ENCODE measurements at places on chromosomes 5 and 9. TPM values are rescaled to one million over a fixed set of nuclear protein-coding genes. Genes with fewer than 3 reads are reported as not detected.

GRCh38 chr9:14584571-14584970 lies 108.7 kb downstream of the ZDHHC21 start:
- no peak overlapping the region for H3K4me3 ChIP-seq
- no peak for DNase-seq
- H3K27ac ChIP-seq = no peak overlapping the region
- H3K27me3 ChIP-seq = no peaks in the 10 kb centered on the region

GRCh38 chr9:93941493-93941892 lies 13.7 kb downstream of the BARX1 start:
- H3K27ac ChIP-seq = no peak overlapping the region
- H3K27me3 ChIP-seq = peaks cover 9% of the 10 kb centered on the region
- H3K36me3 ChIP-seq = no peaks in the 10 kb centered on the region

DNA sequence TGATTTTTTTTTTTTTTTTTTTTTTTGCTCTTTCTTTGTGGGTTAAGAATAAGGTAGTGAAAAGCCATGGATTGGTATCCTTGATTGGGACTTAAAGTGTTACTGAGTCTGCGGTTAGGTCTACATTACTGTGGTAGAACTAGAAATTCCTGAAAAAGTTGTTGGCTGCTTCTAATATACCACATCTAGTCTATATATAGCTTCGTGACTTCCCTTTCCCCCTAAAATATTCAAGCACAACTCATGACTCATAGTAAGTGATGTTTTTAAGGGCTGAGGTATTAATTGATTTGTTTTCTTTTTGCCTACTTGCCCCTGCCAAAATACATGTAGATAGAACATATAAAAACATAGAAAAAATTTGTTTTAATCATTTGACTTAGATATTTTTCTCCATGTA lies 247.6 kb downstream of the TMEM232 start:
- no peak overlapping the region for H3K27ac ChIP-seq
- no peak overlapping the region for H3K4me3 ChIP-seq
- H3K36me3 ChIP-seq = no peaks in the 10 kb centered on the region

DNA sequence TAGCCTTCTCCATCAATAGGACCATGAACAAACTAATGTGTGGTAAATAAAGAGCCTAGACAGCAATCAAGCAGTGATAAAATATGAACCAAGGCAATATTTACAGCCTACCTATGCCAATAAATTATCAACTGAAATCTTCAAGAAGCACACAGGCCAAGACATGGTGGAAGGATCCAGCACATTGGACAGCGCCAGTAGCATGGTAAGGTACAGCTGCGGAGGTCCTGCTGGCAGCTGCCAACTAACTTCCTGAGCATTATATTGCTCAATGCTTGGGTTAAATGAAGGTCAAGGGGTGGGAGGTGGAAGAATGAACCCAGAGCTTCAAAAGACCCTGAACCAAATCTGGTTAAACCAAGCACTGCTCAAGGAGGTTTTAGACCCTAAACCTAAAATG lies 16.5 kb upstream of the SPDL1 start:
- no peaks in the 10 kb centered on the region for H3K4me1 ChIP-seq
- no peaks in the 10 kb centered on the region for H3K36me3 ChIP-seq
- no peak overlapping the region for H3K27ac ChIP-seq
- no peak for DNase-seq
- H3K27me3 ChIP-seq = no peaks in the 10 kb centered on the region

- no peak overlapping the region for H3K4me3 ChIP-seq
- H3K27ac ChIP-seq = no peak overlapping the region
- no peak for DNase-seq
- no peaks in the 10 kb centered on the region for H3K4me1 ChIP-seq
These were observed 206.3 kb downstream of the BNC2 start for GRCh38 chr9:16664211-16664610.

DNA sequence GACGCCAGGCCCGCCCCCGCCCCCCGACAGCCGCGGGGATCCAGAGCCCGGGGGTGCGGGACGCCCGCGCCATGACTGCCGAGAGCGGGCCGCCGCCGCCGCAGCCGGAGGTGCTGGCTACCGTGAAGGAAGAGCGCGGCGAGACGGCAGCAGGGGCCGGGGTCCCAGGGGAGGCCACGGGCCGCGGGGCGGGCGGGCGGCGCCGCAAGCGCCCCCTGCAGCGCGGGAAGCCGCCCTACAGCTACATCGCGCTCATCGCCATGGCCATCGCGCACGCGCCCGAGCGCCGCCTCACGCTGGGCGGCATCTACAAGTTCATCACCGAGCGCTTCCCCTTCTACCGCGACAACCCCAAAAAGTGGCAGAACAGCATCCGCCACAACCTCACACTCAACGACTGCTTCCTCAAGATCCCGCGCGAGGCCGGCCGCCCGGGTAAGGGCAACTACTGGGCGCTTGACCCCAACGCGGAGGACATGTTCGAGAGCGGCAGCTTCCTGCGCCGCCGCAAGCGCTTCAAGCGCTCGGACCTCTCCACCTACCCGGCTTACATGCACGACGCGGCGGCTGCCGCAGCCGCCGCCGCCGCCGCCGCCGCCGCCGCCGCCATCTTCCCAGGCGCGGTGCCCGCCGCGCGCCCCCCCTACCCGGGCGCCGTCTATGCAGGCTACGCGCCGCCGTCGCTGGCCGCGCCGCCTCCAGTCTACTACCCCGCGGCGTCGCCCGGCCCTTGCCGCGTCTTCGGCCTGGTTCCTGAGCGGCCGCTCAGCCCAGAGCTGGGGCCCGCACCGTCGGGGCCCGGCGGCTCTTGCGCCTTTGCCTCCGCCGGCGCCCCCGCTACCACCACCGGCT lies 1.0 kb downstream of the FOXE1 start:
- H3K4me3 ChIP-seq = peak overlapping the region; percentile 44
- peaks cover 39% of the 10 kb centered on the region for H3K27me3 ChIP-seq
- DNase-seq = no peak
- no peak overlapping the region for H3K27ac ChIP-seq
- H3K36me3 ChIP-seq = no peaks in the 10 kb centered on the region
- no peaks in the 10 kb centered on the region for H3K4me1 ChIP-seq

GRCh38 chr5:15500325-15501001 lies 483 bp downstream of the FBXL7 start:
- peak overlapping the region; percentile 93 for H3K27ac ChIP-seq
- peak overlapping the region; percentile 81 for H3K4me3 ChIP-seq
- H3K4me1 ChIP-seq = peaks cover 23% of the 10 kb centered on the region
- DNase-seq = peak; percentile 85
- H3K36me3 ChIP-seq = no peaks in the 10 kb centered on the region
- H3K27me3 ChIP-seq = no peaks in the 10 kb centered on the region

DNA sequence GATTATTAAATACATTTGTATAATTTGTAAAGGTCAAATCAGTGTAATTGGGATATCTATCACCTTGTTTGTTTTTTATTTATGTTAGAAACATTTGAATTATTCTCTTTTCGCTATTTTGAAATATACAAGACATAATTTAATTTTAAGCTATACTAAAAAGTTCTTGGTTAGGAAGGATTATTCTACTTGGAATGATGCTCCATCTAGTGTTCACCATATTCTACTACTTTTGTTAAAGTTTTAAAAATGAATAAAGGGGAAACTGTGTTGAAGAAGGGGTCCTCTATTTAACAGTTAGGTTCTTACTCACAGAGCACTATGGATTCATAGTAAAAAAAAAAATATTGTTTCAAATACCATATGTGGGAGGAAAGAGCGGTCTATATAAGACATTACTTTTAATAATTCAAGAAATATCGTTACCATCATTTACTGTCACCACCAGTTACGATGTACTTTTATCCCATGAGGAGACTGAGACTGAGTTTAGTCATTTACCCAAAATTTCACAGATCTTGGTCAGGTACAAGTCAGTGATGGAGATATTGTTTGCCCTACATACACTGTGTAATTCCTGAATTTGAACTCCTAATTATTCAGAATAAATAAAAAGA lies 6.3 kb upstream of the STOM start:
- H3K27ac ChIP-seq = no peak overlapping the region
- H3K36me3 ChIP-seq = no peaks in the 10 kb centered on the region
- H3K4me3 ChIP-seq = no peak overlapping the region
- H3K27me3 ChIP-seq = no peaks in the 10 kb centered on the region

DNA sequence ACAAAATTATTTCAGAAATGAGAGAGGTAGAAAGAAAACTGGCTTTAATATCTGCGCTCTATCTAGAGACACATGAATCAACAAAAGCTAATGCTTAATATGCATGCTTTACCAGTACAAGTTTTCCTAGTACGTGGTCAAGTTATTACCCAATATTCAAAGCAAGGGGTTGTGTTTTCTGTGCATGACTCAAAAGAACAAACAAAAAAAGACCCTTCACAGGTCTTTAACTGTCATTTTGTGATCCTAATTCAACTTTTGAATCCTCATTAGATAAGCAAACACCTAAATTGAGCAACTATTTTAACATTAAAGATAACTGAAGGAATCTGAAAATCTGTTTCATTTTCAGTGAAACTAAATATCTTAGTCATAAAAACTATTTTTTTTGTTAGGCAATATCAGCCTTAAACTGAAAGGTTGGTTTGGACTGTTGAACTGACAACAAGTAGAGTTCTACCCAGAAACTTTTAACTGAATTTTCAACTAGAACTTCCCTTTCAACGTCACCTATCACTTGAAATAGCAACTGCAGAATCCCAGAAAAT lies 12.5 kb downstream of the ST8SIA4 start:
- peak overlapping the region; percentile 3 for H3K4me3 ChIP-seq
- no peaks in the 10 kb centered on the region for H3K36me3 ChIP-seq
- no peak for DNase-seq
- peak overlapping the region; percentile 43 for H3K27ac ChIP-seq
- no peaks in the 10 kb centered on the region for H3K27me3 ChIP-seq
- H3K4me1 ChIP-seq = no peaks in the 10 kb centered on the region

DNA sequence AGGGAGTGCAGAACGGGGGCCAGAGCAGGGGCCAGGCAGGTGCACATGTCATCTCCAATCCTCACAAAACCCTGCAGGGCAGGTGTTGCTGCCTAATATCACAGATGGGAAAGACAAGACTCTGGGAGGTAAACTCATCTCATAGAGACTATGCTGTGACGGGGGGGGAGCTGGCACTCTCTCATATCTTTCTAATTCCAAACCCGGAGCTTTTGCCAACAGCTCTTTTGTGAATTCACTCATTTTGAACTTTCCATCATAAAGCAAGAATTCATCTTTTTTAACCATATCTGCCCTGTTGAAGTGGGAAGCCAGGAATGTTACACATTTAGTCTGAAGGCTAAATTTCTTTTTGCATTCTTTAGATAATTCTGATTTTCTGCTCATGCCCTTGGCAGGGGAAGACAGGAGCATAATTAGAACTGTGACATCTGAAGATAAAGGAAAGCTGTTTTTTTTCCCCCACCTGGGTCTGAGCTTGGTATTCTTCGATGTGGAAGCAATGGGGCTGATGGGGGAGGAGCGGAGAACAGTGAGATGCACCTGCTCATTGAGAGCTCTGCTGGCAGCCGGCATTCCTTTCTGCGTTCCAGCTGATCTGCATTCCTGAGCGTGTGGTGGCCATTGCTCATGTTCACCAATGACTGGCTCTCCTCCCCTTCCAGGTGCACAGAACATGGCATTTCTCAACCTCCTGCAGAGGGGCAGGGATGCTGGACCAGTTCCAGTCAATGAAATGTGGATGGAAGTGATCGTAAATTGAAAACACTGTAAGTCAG lies 159.2 kb downstream of the NSG2 start:
- H3K4me3 ChIP-seq = no peak overlapping the region
- no peaks in the 10 kb centered on the region for H3K36me3 ChIP-seq
- no peaks in the 10 kb centered on the region for H3K4me1 ChIP-seq
- DNase-seq = no peak
- H3K27ac ChIP-seq = no peak overlapping the region
- H3K27me3 ChIP-seq = no peaks in the 10 kb centered on the region

- no peak overlapping the region for H3K4me3 ChIP-seq
- no peak for DNase-seq
- H3K27ac ChIP-seq = no peak overlapping the region
- no peaks in the 10 kb centered on the region for H3K36me3 ChIP-seq
These were observed 218.1 kb downstream of the TRIM32 start for GRCh38 chr9:116905171-116905588.

DNA sequence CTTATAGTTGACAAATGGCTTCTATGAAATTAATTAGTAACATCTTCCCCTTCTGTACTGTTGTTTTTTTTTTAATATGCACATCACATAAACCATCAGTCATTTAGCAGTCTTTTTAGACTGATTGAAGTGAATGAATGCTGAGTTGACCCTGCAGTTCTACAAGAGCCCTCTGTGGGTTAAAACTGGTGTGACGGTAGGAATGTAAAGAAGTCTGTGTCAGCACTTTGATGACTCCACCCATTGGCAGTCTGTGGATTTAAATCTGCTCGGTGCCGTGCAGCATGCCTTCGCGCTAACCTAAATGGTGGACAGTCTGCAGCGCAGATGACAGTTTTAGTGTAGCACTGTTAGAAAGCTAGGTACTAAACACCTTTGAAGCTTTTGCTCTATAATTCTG lies 3.1 kb downstream of the GTF3C4 start:
- H3K4me3 ChIP-seq = no peak overlapping the region
- no peak for DNase-seq
- H3K36me3 ChIP-seq = peaks cover 6% of the 10 kb centered on the region
- H3K27me3 ChIP-seq = no peaks in the 10 kb centered on the region
- H3K4me1 ChIP-seq = no peaks in the 10 kb centered on the region

DNA sequence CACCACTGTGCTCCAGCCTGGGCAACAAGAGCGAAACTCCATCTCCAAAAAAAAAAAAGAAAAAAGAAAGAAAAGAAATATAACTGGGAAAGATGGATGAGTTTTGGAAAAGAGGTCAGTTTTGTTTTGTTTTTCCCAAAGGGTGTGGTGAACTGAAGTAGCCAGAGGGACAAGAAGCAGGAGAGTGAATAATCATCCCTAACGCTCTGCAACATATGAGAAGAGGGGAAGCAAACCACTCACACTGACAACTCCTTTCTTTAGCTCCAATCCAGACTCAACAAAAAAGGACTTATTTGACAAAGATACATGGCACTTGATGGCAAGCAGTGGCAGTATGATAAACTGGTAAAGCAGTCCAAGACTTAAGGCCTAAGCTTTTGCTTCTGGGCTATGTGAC lies 176.1 kb upstream of the HMHB1 start:
- H3K27ac ChIP-seq = peak overlapping the region; percentile 32
- H3K4me1 ChIP-seq = no peaks in the 10 kb centered on the region
- no peaks in the 10 kb centered on the region for H3K27me3 ChIP-seq
- H3K36me3 ChIP-seq = no peaks in the 10 kb centered on the region
- no peak for DNase-seq

The PCDHA4 gene
- 0.63 TPM for total RNA-seq

The IGFBPL1 gene
- 2.8 TPM for total RNA-seq

The IPPK gene
- 8.9 TPM for total RNA-seq

The SLC46A2 gene
- not detected for total RNA-seq

The KLF9 gene
- total RNA-seq = 76.7 TPM

The SPATA31D3 gene
- total RNA-seq = not detected

The SLC25A2 gene
- total RNA-seq = not detected

The ZNF366 gene
- 9.0 TPM for total RNA-seq

The SLC4A9 gene
- total RNA-seq = not detected

The ANKRD18A gene
- 2.2 TPM for total RNA-seq

The LECT2 gene
- not detected for total RNA-seq
